Stimulated activated CD4-positive, alpha-beta T cell treated with anti-CD3 and anti-CD28 coated beads, TNF-alpha, amount 100 ng/mL, for 24 hours (primary cell): ENCODE measurements at places on chromosomes 5 and 9.

DNA sequence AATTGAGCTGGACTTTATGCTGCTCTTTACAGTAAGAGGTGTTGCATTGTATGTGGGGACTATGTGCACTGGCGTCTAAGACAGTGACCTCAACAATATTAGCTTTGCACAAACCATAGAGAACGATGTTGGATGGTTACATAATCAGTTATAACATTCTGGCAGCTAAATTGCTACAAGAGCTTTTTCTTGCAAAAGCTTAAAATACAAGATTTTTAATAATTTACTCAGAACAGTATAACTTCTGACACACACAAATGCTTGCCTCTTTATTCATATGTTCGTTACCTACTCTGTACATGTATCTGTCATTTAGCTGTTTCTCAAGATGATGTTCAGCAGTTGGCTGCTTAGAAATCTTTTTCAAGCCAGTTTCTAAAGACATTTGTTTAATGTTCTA, 11.6 kb downstream of the C5orf24 start:
- no peak for DNase-seq

DNA sequence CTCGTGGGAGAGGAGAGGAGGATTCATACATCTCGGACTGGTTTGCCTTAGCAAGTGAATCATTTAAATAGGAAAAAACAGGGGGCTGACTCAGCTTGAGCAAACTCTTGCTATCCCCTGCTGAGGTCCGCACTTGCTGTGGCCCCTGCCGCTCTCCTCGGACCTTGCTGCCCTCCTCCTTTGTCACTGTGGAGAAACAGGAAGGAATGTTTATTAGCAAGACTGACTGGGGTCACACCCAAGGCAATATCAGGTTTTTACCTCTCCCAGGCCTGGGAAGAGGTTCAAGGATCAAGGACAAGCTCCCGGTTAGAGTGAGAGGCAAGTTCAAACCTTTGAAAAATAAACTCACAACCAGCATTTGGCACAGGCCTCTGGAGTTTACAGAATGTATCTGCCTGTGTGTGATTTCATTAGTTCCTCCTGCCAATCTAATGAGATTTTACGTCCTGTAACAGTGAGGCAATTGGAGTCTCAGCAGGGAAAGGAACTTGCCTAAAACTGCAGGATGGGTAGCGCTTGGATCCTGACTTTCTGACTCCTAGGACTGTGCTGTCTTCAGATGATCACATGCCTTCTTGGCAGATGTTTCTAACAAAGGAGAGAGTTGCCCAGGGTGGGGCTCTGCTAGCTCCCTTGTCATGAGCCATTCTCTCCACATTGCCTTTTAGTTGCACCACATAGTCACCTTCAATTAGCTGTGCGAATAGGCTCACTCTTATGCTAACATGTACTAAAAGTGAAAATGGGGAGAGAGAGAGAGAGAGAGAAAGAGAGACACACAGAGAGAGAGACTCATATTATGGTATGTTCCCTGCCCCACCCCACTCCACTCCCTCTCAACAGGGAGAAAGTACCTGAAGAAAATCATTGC, 108.6 kb upstream of the CDKN2B start:
- DNase-seq: no peak

DNA sequence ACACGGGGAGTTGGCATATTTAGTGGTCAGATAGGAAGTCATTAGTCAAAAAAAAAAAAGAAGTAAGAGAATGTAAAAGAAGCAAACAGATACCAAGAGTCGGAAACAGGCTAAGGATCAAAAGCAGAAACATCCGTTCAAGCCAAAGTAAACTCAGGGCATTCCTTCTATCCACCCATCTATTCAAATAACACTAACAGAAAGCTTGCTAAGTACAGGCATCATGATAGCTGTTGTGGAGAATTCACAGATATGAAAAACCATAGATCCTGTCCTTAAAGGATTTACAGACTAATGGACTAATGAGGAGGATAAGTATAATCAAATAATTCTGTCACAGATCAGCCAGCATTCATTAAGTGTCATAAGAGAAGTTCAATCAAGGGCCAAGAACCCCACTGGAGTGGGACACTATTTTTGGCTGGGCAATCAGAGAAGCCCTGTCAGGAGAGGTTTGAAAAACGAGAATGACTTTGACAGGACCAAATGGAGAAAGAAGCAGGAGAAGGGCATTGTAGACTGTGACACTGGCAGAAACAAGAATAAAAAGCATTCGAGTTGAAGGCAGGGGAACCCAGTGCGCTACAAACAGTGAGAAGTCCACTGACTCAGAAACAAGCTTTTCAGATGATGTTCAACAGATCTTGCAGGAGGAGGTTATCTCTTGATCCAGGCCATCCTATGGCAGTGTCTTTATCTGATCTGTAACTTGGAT, 154.2 kb upstream of the TSLP start:
- no peak for DNase-seq

DNA sequence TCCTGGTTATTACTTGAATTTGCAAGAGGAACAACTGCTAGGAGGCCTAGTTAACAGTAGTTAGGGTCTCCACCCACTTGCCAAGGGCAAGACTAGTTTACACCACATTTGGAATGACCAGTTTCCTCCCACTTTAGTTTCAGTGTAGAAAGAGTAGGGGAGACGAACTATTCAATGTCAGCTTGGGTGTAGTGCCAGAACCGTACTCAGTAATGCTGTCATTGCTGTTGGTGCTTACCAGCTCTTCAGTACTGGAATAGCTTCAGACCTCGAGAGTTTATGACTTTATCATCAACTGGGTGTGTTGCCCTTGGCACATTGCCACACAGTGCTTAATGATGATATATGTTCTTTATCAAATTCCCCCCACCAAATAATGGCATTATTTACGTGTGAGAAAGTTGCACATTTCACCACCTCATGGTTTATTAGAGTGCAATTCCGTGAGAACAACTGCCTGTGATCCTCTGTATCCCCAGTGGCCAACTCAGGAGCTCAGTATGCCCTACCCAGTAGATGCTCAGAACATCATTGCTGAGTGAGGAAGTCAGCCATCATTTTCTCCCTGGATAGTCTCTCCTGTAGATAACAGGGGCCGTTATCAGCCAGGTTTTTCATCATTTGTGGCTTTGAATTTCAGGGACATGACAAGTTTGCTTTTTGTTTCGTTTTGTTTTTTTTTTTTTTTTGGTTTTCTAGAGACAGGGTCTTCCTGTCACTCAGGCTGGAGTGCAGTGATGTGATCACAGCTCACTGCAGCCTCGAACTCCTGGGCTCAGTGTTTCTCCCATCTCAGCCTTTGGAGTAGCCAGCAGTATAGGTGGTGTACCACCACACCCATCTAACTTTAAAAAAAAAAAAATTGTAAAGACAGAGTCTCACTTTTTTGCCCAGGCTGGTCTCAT, 67.3 kb downstream of the DOCK8 start:
- no peak for DNase-seq

DNA sequence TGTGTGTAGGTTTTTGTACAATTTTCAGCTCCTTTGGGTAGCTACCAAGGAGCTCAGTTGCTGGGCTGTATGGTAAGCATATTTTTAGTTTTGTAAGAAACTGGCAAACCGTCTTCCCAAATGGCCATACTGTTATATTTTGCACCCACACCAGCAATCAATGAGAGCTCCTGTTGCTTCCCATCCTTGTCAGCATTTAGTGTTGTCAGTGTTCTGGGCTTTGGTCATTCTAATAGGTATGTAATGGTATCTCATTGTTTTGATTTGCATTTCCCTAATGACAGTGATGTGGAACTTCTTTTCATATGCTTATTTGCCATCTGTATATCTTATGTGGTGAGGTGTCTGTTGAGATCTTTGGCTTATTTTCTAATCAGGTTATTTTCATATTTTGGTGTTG, 320.1 kb downstream of the MLLT3 start:
- no peak for DNase-seq

DNA sequence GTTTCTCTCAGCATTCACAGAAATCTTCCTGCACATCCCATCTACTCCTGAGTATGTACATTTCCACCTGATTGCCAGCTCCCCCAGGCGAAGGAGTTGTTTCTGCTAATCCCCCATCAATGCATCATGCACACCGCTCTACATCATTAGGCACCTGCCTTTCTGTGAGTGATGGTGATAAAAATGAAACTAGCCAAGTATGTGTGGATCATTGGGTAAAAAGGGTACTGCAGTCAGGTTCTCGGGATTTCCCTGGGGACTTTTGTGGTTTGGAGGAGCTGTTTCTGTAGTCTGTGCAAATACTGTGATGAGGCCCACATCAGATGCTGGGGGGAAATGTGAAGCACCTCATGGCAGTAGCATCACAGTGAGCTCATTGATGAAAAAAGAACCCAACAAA, 30.4 kb downstream of the CAMK4 start:
- DNase-seq: peak; percentile 80

DNA sequence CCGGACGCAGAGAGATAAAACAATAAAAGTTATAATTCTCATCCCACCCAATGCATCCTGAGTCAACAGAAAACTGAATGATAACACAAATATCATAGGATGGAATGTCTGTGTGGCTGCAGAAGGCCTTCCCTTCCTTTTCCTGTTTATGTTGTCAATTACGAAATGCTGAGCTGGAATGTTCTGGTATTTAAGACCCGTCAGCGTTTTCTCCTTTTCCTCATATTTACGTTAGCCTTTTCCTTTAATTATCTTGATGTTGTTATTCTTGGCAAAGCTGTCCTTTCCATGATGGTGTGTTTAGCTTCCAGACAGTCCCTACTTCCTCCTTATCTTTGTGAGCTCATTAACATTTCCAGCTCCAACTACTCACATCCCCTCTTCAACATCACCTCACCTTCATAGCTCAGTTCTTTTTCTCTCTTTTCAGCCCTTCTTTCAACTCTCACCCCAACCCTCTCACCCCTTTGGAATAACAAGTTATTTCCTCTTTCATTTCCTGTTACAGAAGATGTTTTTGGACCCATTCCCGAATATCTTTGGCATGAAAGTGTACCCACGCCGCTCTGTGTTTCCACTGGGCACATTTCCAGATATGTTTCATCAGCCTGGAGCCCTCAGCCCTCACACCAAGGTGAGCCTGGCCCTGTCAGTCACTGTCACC, 221.6 kb downstream of the NR2F1-AS1 start:
- no peak for DNase-seq

- DNase-seq: no peak
Observed at GRCh38 chr9:120303519-120303918, 276.4 kb downstream of the CDK5RAP2 start.

GRCh38 chr9:14692470-14693250, 572 bp downstream of the ZDHHC21 start:
- peak; percentile 28 for DNase-seq

- no peak for DNase-seq
Observed at GRCh38 chr9:137303893-137304382, 1.9 kb upstream of the NRARP start.

- no peak for DNase-seq
Observed at GRCh38 chr5:147576646-147577535, 67.0 kb upstream of the DPYSL3 start.

DNA sequence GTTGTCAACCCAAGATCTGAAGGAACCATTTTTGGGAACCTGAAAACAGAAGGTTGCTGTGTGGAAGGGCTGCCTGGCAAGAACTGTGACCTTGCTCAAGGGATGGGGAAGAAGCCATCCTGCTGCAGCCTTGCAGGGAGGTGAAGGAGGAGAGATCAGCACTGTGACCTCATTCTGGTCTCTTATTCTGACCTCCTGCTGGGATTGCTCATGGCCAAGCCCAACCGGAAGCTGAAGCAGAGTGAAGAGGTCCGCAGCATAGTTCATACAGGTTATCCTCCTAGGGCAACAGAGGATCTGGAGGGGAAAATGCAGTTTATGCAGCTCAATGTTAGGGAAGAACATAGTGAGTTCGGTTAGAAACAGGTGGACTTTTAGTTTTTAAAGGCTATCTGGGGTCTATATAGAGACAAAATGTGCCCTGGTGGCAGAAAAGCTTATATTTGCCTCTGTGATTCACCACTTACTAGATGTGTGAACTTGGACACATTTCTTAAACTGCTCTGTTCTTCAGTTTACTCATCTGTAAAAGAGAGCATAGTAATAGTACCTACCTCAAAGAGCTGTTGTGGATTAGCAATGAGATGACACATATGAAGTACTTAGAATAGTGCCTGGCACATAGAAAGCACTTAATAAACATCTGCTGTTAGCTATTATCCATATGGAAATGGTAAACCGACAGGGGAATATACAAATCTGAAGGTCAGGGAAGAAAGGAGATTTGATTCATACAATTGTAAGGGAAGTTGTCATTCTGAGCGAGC, 57.9 kb upstream of the BNC2 start:
- no peak for DNase-seq

- no peak for DNase-seq
Observed at GRCh38 chr9:99171225-99172123, 50.3 kb downstream of the ALG2 start.

GRCh38 chr5:176996780-176997179, 9.8 kb downstream of the UIMC1 start:
- no peak for DNase-seq
